Upper lobe of right lung (tissue), 1 donor: ENCODE measurements at places on chromosomes 7 and 10. TPM values are rescaled to one million over a fixed set of nuclear protein-coding genes. Genes with fewer than 3 reads are reported as not detected.

GRCh38 chr7:87046456-87046855 lies 13.0 kb downstream of the ELAPOR2 start:
- H3K4me1 ChIP-seq = no peaks in the 10 kb centered on the region
- H3K36me3 ChIP-seq = no peaks in the 10 kb centered on the region
- H3K27me3 ChIP-seq = no peaks in the 10 kb centered on the region

DNA sequence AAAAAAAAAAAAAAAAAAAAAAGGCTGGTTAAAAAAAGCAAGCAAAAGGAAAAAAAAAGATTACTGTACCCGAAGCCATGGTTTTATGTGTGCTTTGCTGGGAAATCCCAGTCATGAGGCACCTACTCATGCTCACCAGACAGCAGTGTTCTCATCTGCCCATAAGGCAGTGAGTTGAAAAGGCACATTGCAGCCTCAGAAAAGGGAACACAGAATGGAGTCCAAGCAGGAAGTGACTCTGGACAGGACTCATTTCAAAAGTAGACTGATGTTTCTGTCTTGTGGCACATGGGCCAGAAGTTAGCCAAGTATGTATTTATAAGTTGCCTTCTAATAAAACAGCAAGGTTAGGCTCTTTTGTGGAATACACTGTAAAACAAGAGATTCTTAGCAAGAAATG lies 40.2 kb downstream of the PDSS1 start:
- H3K27me3 ChIP-seq = no peaks in the 10 kb centered on the region
- H3K36me3 ChIP-seq = peaks cover 25% of the 10 kb centered on the region
- H3K4me3 ChIP-seq = no peak overlapping the region
- H3K4me1 ChIP-seq = no peaks in the 10 kb centered on the region
- peak overlapping the region; percentile 58 for H3K27ac ChIP-seq

Gene SFTPA1
- 11,191 TPM for total RNA-seq

Gene CCDC136
- 3.1 TPM for total RNA-seq

DNA sequence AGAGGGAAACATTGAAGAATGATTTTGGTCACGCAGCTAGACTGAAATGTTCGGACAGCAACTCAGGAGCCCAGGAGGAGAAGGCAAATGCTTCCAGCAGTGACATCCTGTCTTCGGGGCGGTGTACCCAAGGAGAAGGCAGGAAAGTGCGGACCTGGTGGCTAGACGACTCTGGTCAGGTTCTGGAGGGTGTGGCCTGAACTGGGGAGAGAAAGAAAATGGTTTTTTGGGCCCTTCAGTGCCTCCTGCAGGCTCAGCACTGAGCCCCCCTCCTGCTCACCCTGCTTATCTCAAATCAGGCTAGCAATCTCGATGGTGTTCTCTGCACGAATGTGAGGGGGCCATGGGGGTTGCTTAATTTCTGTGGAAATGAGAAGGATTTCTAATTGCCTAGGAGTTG lies 26.7 kb upstream of the TARP start:
- H3K4me1 ChIP-seq = no peaks in the 10 kb centered on the region
- no peak overlapping the region for H3K27ac ChIP-seq

Gene PAPSS2
- 210 TPM for total RNA-seq

DNA sequence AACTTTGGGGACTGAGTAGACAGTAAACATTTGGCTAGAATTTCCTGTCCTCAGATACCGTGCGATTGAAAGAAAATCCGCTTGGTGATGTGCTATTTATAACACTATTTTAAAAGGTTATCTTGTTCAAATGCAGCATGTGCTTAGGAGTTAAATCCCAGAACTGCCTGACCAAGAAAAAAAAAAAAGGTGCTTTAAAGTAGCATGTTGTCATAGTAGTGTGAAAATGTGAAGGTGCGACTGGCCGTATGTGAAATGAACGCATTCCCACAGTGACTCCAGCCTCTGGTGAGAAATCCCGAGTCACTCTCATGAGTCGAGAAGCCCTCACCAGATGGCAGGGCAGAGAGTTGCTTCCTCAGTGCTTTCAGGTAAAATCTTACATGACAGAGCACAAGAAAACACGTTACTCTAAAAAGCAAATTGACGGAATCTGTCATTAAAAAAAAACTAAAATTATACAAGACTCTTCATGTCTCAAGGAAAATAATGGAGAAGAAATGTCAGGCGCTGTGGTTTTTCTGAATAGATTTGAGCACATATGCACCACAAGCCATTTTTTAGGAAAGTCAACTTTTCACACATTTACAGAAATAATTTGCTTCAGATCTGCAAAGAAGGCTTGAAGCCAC lies 18.4 kb upstream of the KLF6 start:
- H3K36me3 ChIP-seq = no peaks in the 10 kb centered on the region
- no peak overlapping the region for H3K4me3 ChIP-seq
- DNase-seq = no peak
- peak overlapping the region; percentile 88 for H3K27ac ChIP-seq

Gene MBL2
- total RNA-seq = not detected

DNA sequence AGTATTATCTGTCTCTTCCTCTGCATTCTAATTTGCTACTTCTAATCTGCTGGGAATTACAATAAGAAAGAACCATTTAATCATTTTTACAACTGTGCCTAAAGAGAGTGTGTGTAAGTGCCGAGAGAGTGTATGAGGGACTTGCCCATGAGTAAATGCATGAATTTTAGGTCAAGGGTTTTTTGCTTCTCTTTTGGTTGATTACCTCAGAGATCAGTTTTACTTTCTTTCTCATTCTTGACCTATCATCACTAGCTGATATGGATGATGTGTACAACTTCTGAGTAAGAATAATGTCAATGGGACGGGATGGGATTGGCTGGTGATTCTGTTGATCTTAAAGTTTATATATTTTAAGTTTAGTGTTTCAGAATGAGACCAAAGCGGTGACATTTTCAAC lies 47.8 kb downstream of the IKZF1 start:
- no peaks in the 10 kb centered on the region for H3K36me3 ChIP-seq
- no peak for DNase-seq
- H3K4me3 ChIP-seq = no peak overlapping the region
- H3K4me1 ChIP-seq = no peaks in the 10 kb centered on the region

DNA sequence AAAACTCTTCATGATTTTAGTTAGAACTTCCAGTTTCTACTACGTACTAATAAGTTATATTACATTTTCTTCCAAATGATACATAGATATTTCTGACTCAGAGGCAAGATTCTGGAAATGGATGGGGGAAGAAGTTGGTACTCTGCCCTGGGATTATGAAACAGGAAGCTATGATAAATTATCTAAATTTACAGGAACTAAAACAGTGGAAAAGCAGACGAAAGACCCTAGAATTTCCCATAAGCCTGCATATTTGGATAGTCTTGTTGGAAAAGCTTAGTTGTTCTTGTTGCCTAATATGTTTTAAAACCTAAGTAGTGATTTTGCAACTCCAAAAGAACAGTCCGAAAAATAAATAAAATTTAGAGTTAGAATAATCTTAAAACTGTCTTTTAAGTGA lies 21.8 kb downstream of the CFAP69 start:
- H3K4me3 ChIP-seq = peak overlapping the region; percentile 4
- no peak for DNase-seq
- no peaks in the 10 kb centered on the region for H3K27me3 ChIP-seq
- H3K27ac ChIP-seq = peak overlapping the region; percentile 43
- H3K4me1 ChIP-seq = no peaks in the 10 kb centered on the region

GRCh38 chr7:108723381-108723814 lies 153.7 kb downstream of the DNAJB9 start:
- no peaks in the 10 kb centered on the region for H3K36me3 ChIP-seq
- no peak overlapping the region for H3K4me3 ChIP-seq
- no peak overlapping the region for H3K27ac ChIP-seq

Gene FFAR4
- 4.9 TPM for total RNA-seq

- no peaks in the 10 kb centered on the region for H3K4me1 ChIP-seq
- H3K27ac ChIP-seq = no peak overlapping the region
- DNase-seq = no peak
- H3K36me3 ChIP-seq = no peaks in the 10 kb centered on the region
- H3K27me3 ChIP-seq = no peaks in the 10 kb centered on the region
- H3K4me3 ChIP-seq = no peak overlapping the region
These were observed 58.5 kb downstream of the FOXL3 start for GRCh38 chr7:348480-348844.

DNA sequence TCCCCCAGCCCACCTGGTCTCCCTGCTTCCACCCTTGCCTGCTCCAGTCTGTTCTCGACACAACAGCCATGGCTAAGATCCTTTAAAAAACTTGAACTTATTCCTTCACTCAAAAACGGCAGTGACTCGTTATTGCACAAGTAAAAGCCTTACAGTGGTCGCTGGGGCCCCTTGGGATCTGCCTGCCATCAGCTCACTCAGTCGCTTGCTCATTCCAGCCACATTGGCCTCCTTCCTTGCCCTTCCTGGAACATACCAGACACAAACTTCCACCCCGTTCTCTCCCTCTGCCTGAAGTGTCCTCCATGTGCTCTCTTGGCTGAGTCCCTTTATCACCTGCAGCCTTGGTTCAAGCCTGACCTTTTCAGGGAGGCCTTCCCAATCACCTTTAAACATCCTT lies 4.7 kb downstream of the CCNY start:
- DNase-seq = no peak
- H3K4me1 ChIP-seq = peaks cover 37% of the 10 kb centered on the region
- no peak overlapping the region for H3K27ac ChIP-seq
- no peak overlapping the region for H3K4me3 ChIP-seq
- H3K36me3 ChIP-seq = no peaks in the 10 kb centered on the region

GRCh38 chr10:103041391-103041790 lies 123.3 kb downstream of the CNNM2 start:
- no peak for DNase-seq
- H3K27me3 ChIP-seq = no peaks in the 10 kb centered on the region
- H3K27ac ChIP-seq = no peak overlapping the region

Gene CREB5
- 8.9 TPM for total RNA-seq

GRCh38 chr10:86962136-86962980 lies 4.0 kb downstream of the SNCG start:
- H3K27ac ChIP-seq = no peak overlapping the region
- no peaks in the 10 kb centered on the region for H3K27me3 ChIP-seq
- H3K36me3 ChIP-seq = no peaks in the 10 kb centered on the region

- no peaks in the 10 kb centered on the region for H3K36me3 ChIP-seq
- no peak for DNase-seq
- no peaks in the 10 kb centered on the region for H3K4me1 ChIP-seq
These were observed 122.3 kb downstream of the TRIL start for GRCh38 chr7:28835800-28836199.

DNA sequence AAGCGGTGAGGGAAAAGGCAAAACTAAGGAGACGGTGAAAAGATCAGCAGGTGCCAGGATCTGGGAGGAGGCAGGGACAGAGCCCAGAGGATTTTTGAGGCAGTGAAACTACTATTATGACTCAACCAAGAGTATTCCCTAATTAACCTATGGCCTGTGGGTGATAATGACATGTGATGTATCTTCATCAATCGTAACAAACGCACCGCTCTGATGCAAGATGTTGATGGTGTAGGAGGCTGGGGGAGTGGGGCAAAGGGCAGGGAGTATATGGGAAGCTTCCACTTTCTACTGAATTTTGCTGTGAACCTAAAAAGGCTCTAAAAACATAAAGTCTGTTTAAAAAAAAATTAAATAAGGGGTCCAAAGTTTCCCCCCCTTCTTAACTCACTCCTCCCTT lies 25.5 kb upstream of the EZH2 start:
- no peak for DNase-seq
- H3K4me1 ChIP-seq = no peaks in the 10 kb centered on the region
- peaks cover 10% of the 10 kb centered on the region for H3K27me3 ChIP-seq
- H3K36me3 ChIP-seq = no peaks in the 10 kb centered on the region

- no peak overlapping the region for H3K4me3 ChIP-seq
- H3K27me3 ChIP-seq = no peaks in the 10 kb centered on the region
- no peak overlapping the region for H3K27ac ChIP-seq
- peaks cover 7% of the 10 kb centered on the region for H3K4me1 ChIP-seq
These were observed 157.7 kb downstream of the COBL start for GRCh38 chr7:51158742-51159445.

Gene ZMIZ1
- total RNA-seq = 84.7 TPM

Gene C7orf33
- not detected for total RNA-seq

GRCh38 chr7:29854257-29854938 lies 48.1 kb downstream of the WIPF3 start:
- no peaks in the 10 kb centered on the region for H3K4me1 ChIP-seq
- no peak overlapping the region for H3K27ac ChIP-seq
- H3K4me3 ChIP-seq = no peak overlapping the region
- no peaks in the 10 kb centered on the region for H3K27me3 ChIP-seq
- H3K36me3 ChIP-seq = no peaks in the 10 kb centered on the region
- DNase-seq = no peak

DNA sequence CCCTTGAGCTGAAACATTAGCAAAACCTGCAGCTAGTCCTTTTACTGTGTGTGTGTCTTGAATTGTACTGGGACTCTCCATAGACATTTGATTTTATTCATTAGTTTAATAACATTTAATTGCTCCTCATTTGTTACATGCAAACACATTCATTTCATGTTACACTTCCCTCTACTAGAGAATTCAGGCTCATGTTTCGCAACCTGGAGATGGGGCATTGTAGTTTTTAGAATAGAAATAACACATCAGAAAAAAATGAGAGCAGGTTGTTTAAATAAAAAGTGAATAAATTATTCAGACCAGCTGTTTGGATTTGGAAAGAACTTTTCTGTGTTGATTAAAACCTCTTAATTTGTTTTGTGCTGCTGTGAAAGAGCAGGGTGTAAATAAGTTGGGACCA lies 243.9 kb downstream of the ETV1 start:
- no peak overlapping the region for H3K27ac ChIP-seq
- no peaks in the 10 kb centered on the region for H3K36me3 ChIP-seq
- no peak for DNase-seq

DNA sequence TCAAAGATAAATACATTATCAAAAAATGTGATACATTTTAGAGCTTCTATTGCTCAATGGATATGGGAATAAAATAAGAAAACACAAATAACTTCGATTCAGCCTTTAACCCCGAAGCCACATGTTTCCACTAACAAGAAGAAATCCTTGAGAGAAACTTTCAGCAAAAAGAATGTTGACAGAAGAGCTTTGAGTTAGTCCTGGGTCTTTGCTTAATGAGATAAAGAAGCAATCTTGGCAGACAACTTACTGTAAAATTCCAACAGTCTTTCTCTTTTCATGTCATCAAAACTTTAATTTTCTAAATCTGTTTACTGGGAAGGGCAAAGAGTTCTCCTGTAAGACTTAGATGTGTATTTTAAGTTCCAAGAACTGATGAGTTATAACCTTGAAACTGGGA lies 810.2 kb downstream of the CNTNAP2 start:
- no peak overlapping the region for H3K27ac ChIP-seq
- no peak overlapping the region for H3K4me3 ChIP-seq
- H3K4me1 ChIP-seq = no peaks in the 10 kb centered on the region

Gene PON3
- total RNA-seq = 36.4 TPM

Gene NSMCE4A
- total RNA-seq = 38.4 TPM

DNA sequence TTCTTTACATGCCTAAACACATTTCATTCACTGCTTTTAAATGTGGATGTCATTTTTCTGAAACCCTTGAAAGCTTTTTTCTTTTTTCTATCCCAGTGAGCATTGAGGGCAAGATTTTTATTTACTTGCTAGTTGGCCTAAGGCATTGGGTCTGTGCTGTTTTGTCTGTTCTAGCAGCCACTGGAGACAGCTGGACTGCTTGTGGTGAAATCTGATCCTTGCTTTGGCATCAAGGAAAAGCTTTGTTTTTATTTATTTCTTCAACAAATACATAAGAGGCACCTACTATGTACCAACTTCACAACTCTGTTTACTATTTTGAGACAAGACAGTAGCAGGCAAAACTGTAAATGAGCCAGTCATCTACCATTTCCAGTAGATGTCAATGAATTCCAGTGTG lies 28.4 kb upstream of the PDLIM1 start:
- H3K4me3 ChIP-seq = no peak overlapping the region
- no peak for DNase-seq
- H3K27me3 ChIP-seq = no peaks in the 10 kb centered on the region
- H3K36me3 ChIP-seq = no peaks in the 10 kb centered on the region
- peak overlapping the region; percentile 0 for H3K27ac ChIP-seq
- no peaks in the 10 kb centered on the region for H3K4me1 ChIP-seq
